Kidney epithelial cell (primary cell): ENCODE measurements at places on chromosomes 1 and 21. TPM values are rescaled to one million over a fixed set of nuclear protein-coding genes. Genes with fewer than 3 reads are reported as not detected.

The ASAP3 gene
- 17.7 and 27.1 TPM in 2 replicates for total RNA-seq

The RIPK4 gene
- 17.6 and 20.5 TPM in 2 replicates for total RNA-seq

The SPATA17 gene
- 0.63 and 1.8 TPM in 2 replicates for total RNA-seq

The TMPRSS2 gene
- 8.2 and 9.7 TPM in 2 replicates for total RNA-seq

The SRGAP2 gene
- total RNA-seq, result 42.1 and 44.5 TPM in 2 replicates

The NUF2 gene
- 3.6 and 6.8 TPM in 2 replicates for total RNA-seq

The CTSS gene
- 9.0 and 12.2 TPM in 2 replicates for total RNA-seq

The KRTAP21-2 gene
- total RNA-seq, result not detected in 2 replicates

The APCS gene
- total RNA-seq, result not detected in 2 replicates

The CRNN gene
- not detected in 2 replicates for total RNA-seq

The DR1 gene
- total RNA-seq, result 45.1 and 52.1 TPM in 2 replicates

The LRRC71 gene
- not detected in 2 replicates for total RNA-seq

The PDC gene
- not detected in 2 replicates for total RNA-seq

The ANGPTL1 gene
- not detected in 2 replicates for total RNA-seq

The CRYBG2 gene
- total RNA-seq, result 2.7 and 18.6 TPM in 2 replicates

The WDR64 gene
- total RNA-seq, result not detected in 2 replicates

The SMAP2 gene
- 10.5 and 13.8 TPM in 2 replicates for total RNA-seq

The HES3 gene
- total RNA-seq, result not detected in 2 replicates

The TMOD4 gene
- total RNA-seq, result not detected in 2 replicates

The GOLT1A gene
- total RNA-seq, result 5.0 and 9.2 TPM in 2 replicates

The SLC44A5 gene
- total RNA-seq, result 3.7 and 4.4 TPM in 2 replicates

The SIKE1 gene
- 40.1 and 51.6 TPM in 2 replicates for total RNA-seq

The GPR153 gene
- 11.4 and 12.3 TPM in 2 replicates for total RNA-seq

The SPRR2F gene
- total RNA-seq, result not detected in 2 replicates

The WDR4 gene
- total RNA-seq, result 17.2 and 18.2 TPM in 2 replicates

The HSF2BP gene
- 3.4 and 3.5 TPM in 2 replicates for total RNA-seq

The RCAN1 gene
- 70.6 and 82.4 TPM in 2 replicates for total RNA-seq

The ARHGEF16 gene
- 31.5 and 33.0 TPM in 2 replicates for total RNA-seq

The EXTL1 gene
- 1.3 TPM in 1 of 2 replicates, not detected in the other for total RNA-seq

The NHLH1 gene
- 0.08 TPM in 1 of 2 replicates, not detected in the other for total RNA-seq

The GBP5 gene
- total RNA-seq, result 0.33 TPM in 1 of 2 replicates, not detected in the other

The RTCA gene
- total RNA-seq, result 32.6 and 42.3 TPM in 2 replicates
